ENCODE measurements at places on chromosomes 6 and 20.

- DNase-seq = no peak
Observed at GRCh38 chr6:3768502-3768901, 17.0 kb upstream of the PXDC1 start.

DNA sequence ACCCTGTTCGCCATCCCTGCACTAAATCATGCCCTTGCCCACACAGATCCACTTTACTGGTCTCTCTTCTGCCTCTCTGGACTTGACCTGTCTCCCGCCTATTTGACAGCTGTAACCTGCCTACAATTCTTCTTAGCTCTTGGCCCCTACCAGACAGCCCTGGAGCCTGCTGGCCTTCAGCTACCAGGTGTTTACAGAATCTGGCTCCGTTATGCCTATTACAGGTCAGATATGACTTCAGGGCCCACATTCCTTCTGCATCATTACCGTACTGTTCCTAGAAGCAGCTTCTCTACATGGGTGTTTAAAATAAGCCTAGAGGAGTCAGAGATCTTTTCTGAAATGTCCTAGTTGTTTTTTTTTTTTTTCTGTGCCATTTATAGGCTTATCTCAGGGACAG, 45.4 kb upstream of the CCN6 start:
- DNase-seq = no peak

DNA sequence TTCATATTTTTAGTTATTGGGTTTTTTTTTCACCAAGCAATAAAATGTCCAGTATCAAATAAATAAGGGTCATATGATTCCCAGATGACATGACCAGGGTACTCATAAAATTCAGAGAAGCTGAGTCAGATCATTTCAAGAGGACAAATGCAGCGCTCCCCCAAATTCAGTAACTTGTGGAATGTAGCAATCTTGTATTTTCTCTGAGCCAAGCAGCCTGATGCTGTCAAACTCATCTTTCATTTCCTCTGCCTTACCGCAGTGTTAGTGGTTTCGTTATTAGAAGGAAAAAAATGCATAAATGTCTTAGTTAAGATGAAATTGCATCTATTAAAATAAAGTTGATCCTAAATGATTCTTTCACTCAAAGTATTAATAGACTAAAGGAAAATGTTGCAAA, 57.8 kb upstream of the EDN1 start:
- DNase-seq = no peak

GRCh38 chr6:99334526-99335127, 14.8 kb downstream of the FAXC start:
- no peak for DNase-seq

- DNase-seq = no peak
Observed at GRCh38 chr6:2168480-2168879, 76.9 kb downstream of the GMDS start.

DNA sequence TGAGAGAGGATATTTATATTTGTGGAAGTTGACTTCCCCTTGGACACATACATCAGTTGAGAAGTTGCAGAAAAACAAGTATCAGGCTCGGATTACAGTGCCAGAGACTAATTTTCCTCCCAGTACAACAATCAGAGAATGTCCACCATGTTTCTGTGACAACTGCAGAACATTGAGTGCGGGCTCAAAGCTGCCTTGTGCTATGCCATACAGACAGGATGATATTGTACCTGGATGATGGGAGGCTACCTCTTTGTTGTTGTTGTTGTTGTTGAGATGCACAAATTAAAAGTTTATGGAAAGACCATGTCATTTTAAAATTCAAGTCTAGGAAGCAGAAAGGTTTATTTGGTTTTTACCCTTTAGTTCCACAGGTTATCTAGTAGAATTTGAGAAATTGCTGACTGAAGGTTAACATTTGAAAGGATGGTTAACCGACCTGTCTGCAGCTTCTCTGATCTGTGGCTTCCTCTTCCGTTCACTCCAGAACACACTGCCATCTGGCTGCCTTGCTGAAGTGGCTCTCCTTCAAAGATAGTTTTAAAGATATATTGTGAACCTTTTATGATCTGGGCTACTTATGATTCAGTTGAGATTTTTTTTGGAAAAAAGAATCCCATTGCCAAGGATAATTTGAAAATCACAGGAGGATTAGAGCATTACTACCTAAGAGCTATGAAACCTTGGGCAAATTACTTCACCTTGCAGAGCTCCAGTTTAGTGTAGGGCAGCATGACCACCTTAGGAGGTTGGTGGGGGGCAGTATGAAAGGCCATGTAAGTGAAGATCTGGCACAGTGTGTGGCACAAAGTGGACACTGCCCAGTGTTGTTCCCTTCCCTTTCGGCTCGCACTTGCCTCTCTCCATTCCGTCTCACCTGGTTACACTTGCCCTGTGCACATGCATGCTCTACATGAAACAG, 15.9 kb downstream of the TMEM200A start:
- DNase-seq = no peak

GRCh38 chr6:134065706-134066105, 13.3 kb upstream of the SLC2A12 start:
- DNase-seq = no peak
